ENCODE measurements at places on chromosomes 7 and 10.
A peak's percentile ranks its signal among the peaks of the same experiment; 100 is the strongest.

GRCh38 chr10:75910032-75910431 lies 478.6 kb downstream of the LRMDA start:
- DNase-seq: no peak

GRCh38 chr10:109115179-109115578 lies 808.1 kb downstream of the XPNPEP1 start:
- DNase-seq: peak; percentile 3

- DNase-seq: no peak
Observed at GRCh38 chr7:94355454-94355853, 39.2 kb upstream of the COL1A2 start.

- no peak for DNase-seq
Observed at GRCh38 chr7:144074374-144074773, 4.8 kb downstream of the OR2A25 start.

DNA sequence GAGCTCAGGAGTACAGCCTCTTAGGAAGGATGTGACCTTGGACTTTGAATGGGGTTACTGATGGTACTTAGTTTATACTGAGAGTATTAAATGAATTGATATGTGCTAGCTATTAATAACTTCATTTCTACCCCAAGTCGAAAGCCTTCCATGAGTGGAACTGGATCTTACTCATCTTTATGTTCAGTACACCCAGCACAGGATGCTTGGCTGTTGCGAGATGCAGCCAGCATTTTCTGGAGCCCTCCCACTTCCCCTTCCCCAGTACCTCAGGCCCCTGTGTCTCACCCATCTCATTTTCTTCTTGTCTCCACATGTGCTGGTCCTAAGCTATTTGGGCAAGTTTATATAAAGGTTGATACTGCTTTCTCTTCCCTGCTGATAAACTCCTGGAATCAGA lies 7.2 kb downstream of the UPP1 start:
- DNase-seq: peak; percentile 80

GRCh38 chr10:118776960-118777359 lies 22.2 kb upstream of the CACUL1 start:
- DNase-seq: no peak

All from activated CD4-positive, alpha-beta T cell treated with anti-CD3 and anti-CD28 coated beads, Interleukin-2, amount 10 ng/mL, durations not matched to agents 24 days and 14 days (primary cell).